ENCODE measurements at places on chromosomes 12 and 14. TPM values are rescaled to one million over a fixed set of nuclear protein-coding genes. Genes with fewer than 3 reads are reported as not detected.

The CLEC9A gene
- total RNA-seq = not detected

The OR6C4 gene
- not detected for total RNA-seq

The KLRC2 gene
- not detected for total RNA-seq

The GPR68 gene
- 1.4 TPM for total RNA-seq

The POLE gene
- 64.3 TPM for total RNA-seq

The ERBB3 gene
- not detected for total RNA-seq

The IFI27L2 gene
- 37.0 TPM for total RNA-seq

The CISTR gene
- total RNA-seq = not detected

The FOXN3 gene
- total RNA-seq = 88.2 TPM

The CEBPE gene
- total RNA-seq = 0.17 TPM

The OTOGL gene
- not detected for total RNA-seq

DNA sequence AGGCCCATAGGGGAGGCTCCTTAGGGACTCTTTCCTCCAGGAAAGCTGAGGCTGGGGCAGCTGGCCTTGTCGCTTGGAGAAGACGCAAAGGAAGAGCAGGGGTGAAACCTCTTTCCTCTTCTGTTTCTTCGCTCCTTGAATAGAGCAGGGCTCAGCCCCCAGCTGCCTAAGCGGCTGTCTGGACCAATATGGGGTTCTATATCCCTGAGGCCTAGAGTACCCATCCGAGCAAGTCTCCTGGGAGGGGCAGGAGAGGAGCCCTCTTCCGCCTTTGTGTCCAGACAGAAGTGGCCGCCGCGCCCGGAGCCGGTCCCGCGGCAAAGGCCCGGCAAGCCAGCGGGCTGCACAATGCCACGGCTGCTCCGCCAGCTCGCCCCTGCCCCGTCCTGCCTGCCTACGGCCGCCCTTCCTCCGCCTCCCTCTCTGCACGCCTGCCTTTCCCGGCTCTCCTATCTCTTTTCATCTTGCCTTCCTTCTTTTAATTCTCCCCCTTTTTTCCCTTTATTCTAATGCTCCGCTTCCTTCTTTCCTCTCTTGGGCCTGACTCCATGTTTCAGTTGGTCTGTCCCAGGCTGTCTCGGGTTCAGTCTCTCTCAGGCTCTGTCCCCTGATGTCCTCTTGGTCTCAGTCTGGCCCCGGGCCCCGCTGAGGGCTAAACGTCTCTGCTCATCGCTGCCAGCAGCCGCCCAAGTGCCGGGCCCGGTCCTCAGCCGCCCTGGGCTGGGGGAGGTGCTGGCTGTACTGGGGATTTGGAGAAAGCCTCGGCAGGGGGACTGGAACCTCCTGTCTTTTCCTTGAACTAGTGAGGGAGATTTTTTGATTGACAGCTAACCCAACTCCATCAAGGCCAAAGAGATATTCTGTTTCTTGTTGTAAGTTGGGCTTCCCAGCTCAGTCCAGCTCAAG, 2.5 kb upstream of the HOXC9 start:
- H3K27ac ChIP-seq = no peak overlapping the region
- H3K27me3 ChIP-seq = peaks cover 76% of the 10 kb centered on the region
- H3K4me1 ChIP-seq = peaks cover 34% of the 10 kb centered on the region
- DNase-seq = no peak
- H3K4me3 ChIP-seq = peak overlapping the region; percentile 53
- H3K36me3 ChIP-seq = peaks cover 1% of the 10 kb centered on the region

- DNase-seq = no peak
- no peaks in the 10 kb centered on the region for H3K4me1 ChIP-seq
- no peaks in the 10 kb centered on the region for H3K36me3 ChIP-seq
- no peak overlapping the region for H3K4me3 ChIP-seq
Observed at GRCh38 chr14:57526942-57527341, 33.3 kb upstream of the CCDC198 start.

GRCh38 chr12:5248230-5248629, 183.7 kb upstream of the NTF3 start:
- H3K4me1 ChIP-seq = no peaks in the 10 kb centered on the region
- H3K27ac ChIP-seq = no peak overlapping the region
- H3K27me3 ChIP-seq = no peaks in the 10 kb centered on the region
- DNase-seq = no peak
- H3K36me3 ChIP-seq = no peaks in the 10 kb centered on the region

DNA sequence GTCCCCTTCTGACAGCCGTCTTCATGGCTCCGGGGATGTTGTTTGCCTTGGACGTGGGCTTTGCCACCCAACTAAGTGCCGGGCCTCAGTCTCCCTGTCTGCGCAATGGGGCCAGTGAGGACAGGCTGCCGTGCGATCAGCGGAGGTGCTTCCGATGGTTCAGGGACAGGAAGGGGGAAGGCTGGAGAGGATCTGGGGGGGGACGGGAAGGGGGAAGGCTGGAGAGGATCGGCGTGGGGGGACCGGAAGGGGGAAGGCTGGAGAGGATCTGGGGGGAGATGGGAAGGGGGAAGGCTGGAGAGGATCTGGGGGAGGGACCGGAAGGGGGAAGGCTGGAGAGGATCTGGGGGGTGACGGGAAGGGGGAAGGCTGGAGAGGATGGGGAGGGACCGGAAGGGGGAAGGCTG, 3.4 kb downstream of the MMP17 start:
- H3K4me3 ChIP-seq = no peak overlapping the region
- peaks cover 9% of the 10 kb centered on the region for H3K27me3 ChIP-seq
- H3K36me3 ChIP-seq = no peaks in the 10 kb centered on the region
- no peak overlapping the region for H3K27ac ChIP-seq
- DNase-seq = no peak

GRCh38 chr14:99194736-99195135, 77.3 kb downstream of the BCL11B start:
- H3K27ac ChIP-seq = no peak overlapping the region
- H3K4me1 ChIP-seq = no peaks in the 10 kb centered on the region
- DNase-seq = no peak
- peaks cover 2% of the 10 kb centered on the region for H3K27me3 ChIP-seq
- no peaks in the 10 kb centered on the region for H3K36me3 ChIP-seq
- no peak overlapping the region for H3K4me3 ChIP-seq

GRCh38 chr12:100986595-100987547, 192.3 kb downstream of the ANO4 start:
- H3K27ac ChIP-seq = no peak overlapping the region
- no peaks in the 10 kb centered on the region for H3K27me3 ChIP-seq
- no peak for DNase-seq
- no peak overlapping the region for H3K4me3 ChIP-seq
- H3K36me3 ChIP-seq = no peaks in the 10 kb centered on the region
- H3K4me1 ChIP-seq = no peaks in the 10 kb centered on the region

GRCh38 chr12:11105546-11105945, 13.4 kb upstream of the TAS2R43 start:
- no peak overlapping the region for H3K4me3 ChIP-seq
- peaks cover 58% of the 10 kb centered on the region for H3K36me3 ChIP-seq
- no peak overlapping the region for H3K27ac ChIP-seq
- no peak for DNase-seq

DNA sequence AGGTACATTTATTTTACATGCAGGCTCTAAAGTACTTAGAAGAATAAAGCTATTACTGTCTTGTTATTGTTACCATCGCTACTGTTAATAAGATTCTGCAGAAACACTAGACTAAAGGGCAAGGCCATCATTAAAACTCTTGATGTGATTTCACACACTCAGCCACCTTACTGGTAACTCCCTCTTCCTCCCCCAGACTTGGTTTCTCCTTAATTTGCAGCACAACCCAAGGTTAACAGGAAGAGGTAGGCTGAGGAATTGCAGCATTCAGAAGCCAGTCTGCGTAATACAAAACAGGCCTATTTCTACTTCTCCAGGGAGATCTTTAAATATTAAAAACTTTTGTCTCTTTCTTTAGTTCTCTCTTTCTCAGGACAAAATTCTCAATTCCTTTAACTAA, 210.3 kb downstream of the BTG1 start:
- no peaks in the 10 kb centered on the region for H3K27me3 ChIP-seq
- no peak for DNase-seq
- peaks cover under 1% of the 10 kb centered on the region for H3K4me1 ChIP-seq
- H3K4me3 ChIP-seq = no peak overlapping the region

DNA sequence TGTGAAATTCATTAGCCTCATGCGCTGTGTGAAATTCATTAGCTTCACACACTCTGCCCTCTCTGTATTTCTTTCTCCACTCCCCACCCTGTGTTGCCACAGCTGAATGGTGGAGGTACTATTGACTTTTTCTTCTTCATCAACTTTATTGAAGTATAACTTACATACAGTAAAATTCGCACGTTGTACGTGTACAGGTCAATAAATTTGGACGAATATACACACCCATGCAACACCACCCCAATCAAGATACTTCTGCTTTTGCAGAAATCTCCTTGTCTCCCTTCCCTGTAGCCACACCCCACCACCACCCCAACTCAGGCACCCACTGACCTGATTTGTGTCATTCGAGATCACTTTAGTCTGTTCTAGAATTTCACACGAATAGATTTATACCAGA, 51.8 kb downstream of the FBXL14 start:
- peaks cover 21% of the 10 kb centered on the region for H3K27me3 ChIP-seq
- H3K27ac ChIP-seq = no peak overlapping the region
- no peak for DNase-seq
- no peaks in the 10 kb centered on the region for H3K36me3 ChIP-seq

DNA sequence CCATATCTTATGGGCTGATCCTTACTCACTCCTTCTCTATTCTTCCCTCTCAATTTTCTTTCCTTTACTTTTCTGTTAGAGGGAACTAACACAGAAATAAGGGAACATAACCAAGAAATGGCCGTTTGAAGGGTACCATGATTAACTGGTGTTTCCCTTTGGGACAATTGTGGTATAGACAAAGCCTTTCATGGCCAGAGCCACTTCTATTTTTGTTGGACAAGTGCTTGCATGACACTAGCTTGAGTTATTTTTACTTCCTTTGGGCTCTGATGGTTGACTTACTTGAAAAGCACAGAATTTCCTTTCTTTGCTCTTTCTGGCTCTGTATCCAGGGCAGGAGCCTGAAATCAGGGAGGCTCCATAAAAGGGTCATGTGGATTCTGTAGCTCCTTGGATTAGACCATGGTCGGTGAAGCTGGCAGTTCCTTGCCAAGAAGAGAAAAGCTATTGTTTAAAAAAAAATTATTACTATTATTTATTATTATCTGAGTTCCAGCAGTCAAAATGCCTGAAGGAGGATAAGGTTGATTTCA, 130.6 kb downstream of the KTN1 start:
- no peaks in the 10 kb centered on the region for H3K4me1 ChIP-seq
- no peaks in the 10 kb centered on the region for H3K36me3 ChIP-seq
- no peak overlapping the region for H3K4me3 ChIP-seq

GRCh38 chr12:130300090-130300489, 37.6 kb upstream of the PIWIL1 start:
- no peaks in the 10 kb centered on the region for H3K27me3 ChIP-seq
- no peak for DNase-seq
- H3K27ac ChIP-seq = no peak overlapping the region

GRCh38 chr12:95994476-95994875, 1.7 kb downstream of the HAL start:
- H3K4me3 ChIP-seq = no peak overlapping the region
- H3K27ac ChIP-seq = no peak overlapping the region
- H3K36me3 ChIP-seq = peaks cover 12% of the 10 kb centered on the region
- peaks cover 7% of the 10 kb centered on the region for H3K4me1 ChIP-seq
- no peaks in the 10 kb centered on the region for H3K27me3 ChIP-seq
- no peak for DNase-seq

DNA sequence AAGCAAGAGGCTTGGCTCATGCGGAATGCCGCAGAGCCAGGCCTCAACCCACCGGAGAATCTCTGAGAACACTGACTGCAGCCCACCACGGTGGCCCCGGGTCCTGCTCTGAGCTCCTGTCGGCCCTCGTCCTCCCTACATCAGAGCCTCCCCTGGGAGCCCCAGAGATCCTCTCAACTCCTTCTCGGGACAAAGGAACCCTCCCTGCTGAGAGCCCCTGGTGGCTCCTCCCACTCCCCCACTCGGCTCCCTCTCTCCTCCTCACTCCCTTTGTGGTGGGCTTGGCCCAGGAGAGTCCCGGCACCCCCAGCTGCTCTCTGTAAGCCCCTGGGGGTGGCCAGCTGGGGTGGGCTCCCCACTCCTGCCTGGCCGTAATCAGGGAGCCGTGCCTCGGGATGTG, 11.1 kb upstream of the INF2 start:
- no peak for DNase-seq
- H3K4me3 ChIP-seq = peak overlapping the region; percentile 81
- H3K27me3 ChIP-seq = no peaks in the 10 kb centered on the region

- H3K27me3 ChIP-seq = no peaks in the 10 kb centered on the region
- H3K4me3 ChIP-seq = peak overlapping the region; percentile 59
- peaks cover 76% of the 10 kb centered on the region for H3K4me1 ChIP-seq
- DNase-seq = peak; percentile 36
Observed at GRCh38 chr12:31832740-31833729, 104.2 kb upstream of the AMN1 start.

- no peaks in the 10 kb centered on the region for H3K36me3 ChIP-seq
- DNase-seq = no peak
- H3K4me1 ChIP-seq = no peaks in the 10 kb centered on the region
- no peak overlapping the region for H3K27ac ChIP-seq
- no peaks in the 10 kb centered on the region for H3K27me3 ChIP-seq
Observed at GRCh38 chr14:26444822-26445221, 153.0 kb downstream of the NOVA1 start.

GRCh38 chr12:52848661-52849255, at the start of gene KRT78:
Gene KRT78, minus strand, starts transcription at chr12:52848994. Its CDS starts 64 bp downstream, at chr12:52848930.
- H3K4me1 ChIP-seq = peaks cover 6% of the 10 kb centered on the region
- no peak within 1 kb of the TSS for H3K27ac ChIP-seq
- no peaks in the 10 kb centered on the region for H3K36me3 ChIP-seq
- no peak within 1 kb of the TSS for H3K4me3 ChIP-seq

- H3K27me3 ChIP-seq = no peaks in the 10 kb centered on the region
- H3K4me3 ChIP-seq = no peak overlapping the region
- no peak overlapping the region for H3K27ac ChIP-seq
- H3K4me1 ChIP-seq = no peaks in the 10 kb centered on the region
Observed at GRCh38 chr14:78823035-78823434, 652.9 kb downstream of the NRXN3 start.

DNA sequence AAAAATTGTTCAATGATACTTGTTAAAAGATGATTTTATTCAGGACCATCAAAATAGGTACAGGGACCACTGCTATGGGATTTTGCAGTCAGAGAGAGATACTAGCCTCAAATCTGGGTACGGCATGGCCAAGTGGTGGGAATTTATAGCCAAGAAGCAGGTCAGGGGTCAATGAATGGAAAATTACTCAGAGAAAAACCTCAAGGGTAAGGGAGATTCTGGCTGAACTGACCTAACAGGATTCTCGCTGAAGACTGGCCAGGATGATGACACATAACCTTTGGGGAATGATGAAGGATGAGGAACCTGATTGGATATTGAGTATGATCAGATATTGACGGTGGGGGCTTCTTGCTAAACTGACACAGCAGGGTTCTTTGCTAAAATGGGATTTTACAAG, 32.7 kb downstream of the DEPDC4 start:
- no peak overlapping the region for H3K27ac ChIP-seq
- H3K4me1 ChIP-seq = no peaks in the 10 kb centered on the region
- H3K4me3 ChIP-seq = no peak overlapping the region
- DNase-seq = no peak
- no peaks in the 10 kb centered on the region for H3K36me3 ChIP-seq

DNA sequence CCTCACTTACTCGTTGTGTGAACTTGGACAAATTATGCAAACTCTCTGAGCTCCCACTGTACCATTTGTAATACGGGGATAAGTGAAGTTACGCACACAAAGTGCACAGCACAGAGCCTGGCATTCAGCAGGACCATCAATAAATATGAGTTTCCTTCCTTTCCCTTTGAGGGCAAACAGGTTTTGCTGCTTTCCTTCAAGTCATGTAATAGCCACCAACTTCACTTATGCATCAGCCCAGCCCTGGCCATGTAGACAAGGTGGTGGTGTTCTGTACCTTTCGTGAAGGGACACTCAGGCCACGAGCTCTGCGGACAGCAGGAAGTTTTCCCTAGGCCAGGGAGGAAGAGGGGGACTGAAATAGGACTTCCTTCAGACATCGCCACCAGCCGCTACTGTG, 272.7 kb downstream of the CACNA1C start:
- no peak overlapping the region for H3K4me3 ChIP-seq
- H3K27me3 ChIP-seq = peaks cover 18% of the 10 kb centered on the region
- H3K4me1 ChIP-seq = no peaks in the 10 kb centered on the region
- H3K36me3 ChIP-seq = no peaks in the 10 kb centered on the region
- H3K27ac ChIP-seq = no peak overlapping the region

Measured in activated B cell treated with CpG ODN at 0.5 μM for 24 hours (primary cell).